ENCODE measurements at places on chromosomes 6 and 20.

DNA sequence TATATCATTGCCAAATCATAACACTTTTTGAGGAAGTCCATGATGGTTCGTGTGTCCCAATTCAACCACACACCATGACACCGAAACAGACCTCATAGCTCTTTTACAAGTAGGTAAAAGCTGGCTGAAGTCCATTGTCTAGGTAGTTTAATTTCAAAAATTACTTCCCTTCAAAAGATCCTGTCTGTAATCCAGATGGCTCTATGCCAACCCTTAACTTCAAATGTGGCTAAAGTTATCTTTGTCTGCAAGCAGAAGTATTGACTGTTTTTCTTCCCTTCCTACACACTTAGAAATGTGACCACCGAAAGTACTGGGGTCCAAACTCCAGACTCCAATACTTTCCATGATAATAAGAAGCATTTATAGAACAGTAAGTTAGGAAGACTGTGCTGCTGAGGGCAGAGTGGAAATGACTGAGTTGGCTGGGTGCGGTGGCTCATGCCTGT, 8.3 kb upstream of the TIAM2 start:
- peak; percentile 47 for DNase-seq

DNA sequence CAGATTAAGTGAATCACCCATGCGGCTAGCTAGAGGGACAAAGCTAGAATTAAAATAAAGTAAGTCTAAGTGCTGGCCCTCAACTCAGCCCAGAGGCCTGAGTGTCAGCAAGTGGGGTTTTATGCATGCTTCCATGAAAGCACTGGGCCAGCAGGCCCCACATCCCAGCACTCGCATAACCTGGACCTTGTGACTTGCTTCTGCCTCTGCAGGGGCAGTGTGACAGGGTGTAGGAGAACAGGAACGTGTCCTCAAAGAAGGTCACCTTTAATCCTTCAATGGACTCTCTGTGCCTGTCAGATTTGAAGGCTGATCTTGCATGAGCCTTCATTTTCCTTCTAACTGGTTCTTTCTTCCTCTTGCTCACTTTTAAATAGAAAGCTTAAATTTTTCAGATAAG, 183.4 kb downstream of the ALDH8A1 start:
- DNase-seq = no peak

DNA sequence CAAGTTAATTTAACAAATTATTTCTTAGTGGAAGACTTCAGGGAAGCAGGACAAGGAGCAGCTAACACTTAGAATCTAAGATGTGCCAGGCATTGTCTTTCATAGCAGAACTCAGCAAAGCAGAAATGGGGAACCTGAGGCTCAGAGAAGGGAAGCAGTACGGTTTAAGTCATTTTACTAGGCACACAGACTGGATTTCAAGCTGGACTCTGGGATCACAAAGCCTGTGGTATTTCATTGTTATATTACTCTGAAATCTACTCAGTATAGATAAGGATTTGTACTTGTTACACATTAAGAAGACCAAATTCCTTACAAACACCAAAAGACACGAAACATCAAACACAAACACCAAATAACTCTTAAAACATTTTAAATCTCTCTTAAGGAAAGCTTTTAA, 199.6 kb downstream of the ISM1 start:
- DNase-seq = no peak

GRCh38 chr6:97394160-97394748, 111.2 kb upstream of the MMS22L start:
- peak; percentile 51 for DNase-seq

GRCh38 chr6:21856456-21856825, 262.9 kb downstream of the SOX4 start:
- peak; percentile 90 for DNase-seq

DNA sequence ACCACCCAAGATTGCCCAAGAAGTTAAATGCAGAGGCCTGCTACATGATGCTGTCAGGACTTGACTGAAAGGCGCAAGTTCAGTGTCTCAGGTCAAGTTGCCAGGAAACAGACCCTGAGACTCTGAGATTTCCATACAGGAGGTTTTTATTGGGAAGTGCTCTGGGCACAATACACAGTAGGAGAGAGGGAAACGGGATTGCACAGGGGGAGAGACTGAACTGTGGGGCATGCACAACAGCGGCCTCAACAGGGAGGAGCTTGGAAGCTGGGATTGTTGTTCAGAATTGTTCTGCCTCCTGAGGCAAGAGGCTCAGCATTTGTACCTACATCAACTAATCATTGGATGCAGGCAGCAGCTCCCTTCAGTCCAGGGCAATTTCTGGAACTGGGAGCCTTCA, 6.7 kb downstream of the STX11 start:
- DNase-seq = peak; percentile 3

DNA sequence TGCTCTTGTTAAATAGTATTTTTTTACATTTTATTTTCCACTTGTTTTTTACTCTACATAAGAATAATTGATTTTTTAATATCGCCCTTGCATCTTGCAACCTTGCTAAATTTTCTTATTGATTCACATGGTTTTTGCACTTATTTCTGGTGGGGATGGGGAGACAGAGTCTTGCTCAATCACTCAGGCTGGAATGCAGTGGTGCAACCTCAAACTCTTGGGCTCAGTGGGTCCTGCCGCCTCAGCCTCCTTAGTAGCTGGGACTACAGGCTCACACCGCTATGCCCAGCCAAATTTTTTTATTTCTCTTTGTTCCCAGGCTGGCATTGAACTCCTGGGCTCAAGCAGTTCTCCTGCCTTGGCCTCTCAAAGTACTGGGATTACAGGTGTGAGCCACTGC, 30.3 kb downstream of the LIN28B start:
- peak; percentile 11 for DNase-seq

- no peak for DNase-seq
Observed at GRCh38 chr6:130893277-130893676, 66.1 kb downstream of the SMLR1 start.

GRCh38 chr6:134519465-134519864, 201.6 kb upstream of the SGK1 start:
- DNase-seq = no peak

DNA sequence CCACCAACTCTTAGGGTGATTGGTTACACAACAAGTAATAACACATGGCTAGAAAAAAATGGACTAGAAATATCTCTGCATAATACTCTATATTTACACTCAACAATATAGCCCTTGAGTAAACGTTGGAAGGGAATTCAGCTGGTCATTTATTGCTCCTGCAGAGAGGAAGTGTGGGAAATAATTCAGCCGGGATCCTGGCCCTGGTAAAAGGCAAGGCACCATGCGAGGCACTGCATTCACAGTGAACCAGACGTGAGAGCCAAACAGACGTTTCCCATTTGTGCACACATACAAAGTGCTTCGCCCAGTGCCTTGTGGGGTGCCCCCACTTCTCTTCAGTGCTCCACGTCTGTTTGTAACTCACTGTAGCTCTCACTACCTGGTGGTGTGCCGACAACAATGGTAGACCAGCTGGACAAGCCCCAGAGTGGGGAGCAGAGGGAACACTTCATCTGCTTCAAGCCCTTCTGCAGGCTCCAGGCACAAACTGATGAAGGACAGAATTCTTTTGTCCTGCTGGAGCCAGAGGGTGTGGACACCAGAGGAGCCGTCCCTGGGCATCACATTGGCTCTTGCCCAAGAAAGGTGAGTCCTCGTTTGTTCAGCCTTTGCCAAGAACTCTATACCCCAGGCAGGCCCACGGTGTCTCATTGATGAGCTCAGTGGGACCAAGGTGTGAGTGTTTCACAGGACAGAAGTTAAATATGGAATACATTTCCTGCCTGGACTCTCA, 18.8 kb downstream of the SYNDIG1 start:
- DNase-seq = no peak

GRCh38 chr6:25094726-25095125, 159.0 kb upstream of the RIPOR2 start:
- DNase-seq = peak; percentile 26

DNA sequence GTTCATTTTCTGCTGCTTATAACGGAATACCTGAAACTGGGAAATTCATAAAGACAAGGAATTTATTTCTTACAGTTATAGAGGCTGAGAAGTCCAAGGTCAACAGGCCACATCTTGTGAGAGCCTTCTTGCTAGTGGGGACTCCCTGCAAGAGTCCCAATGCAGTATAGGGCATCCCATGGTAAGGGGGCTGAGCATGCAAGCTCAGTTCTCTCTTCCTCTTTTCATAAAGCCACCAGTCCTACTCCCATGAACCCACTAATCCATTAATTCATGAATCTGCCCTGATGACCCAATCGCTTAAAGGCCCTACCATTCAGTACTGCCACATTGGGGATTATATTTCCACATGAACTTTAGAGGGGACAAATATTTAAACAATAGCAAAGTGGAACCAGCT, 26.5 kb downstream of the CYB5R4 start:
- DNase-seq = no peak

- no peak for DNase-seq
Observed at GRCh38 chr6:44869321-44869897, 458.7 kb upstream of the RUNX2 start.
